DMS 273 treated with DMSO at 0.1 percent for 48 hours (cell line): ENCODE measurements at places on chromosomes 7 and 10.

GRCh38 chr10:102994531-102995295 is 76.6 kb downstream of the CNNM2 start:
- no peak for DNase-seq

GRCh38 chr7:94632338-94633013 is 23.5 kb downstream of the SGCE start:
- DNase-seq = no peak

- DNase-seq = no peak
Measured at GRCh38 chr10:95660283-95660682, 3.8 kb upstream of the ALDH18A1 start.

GRCh38 chr7:27199849-27200760 is at the start of gene HOXA13:
TSS of gene HOXA13 (minus strand) at chr7:27200091. CDS start at chr7:27200077, 14 bp downstream.
- DNase-seq = peak; percentile 35

GRCh38 chr7:41508755-41509154 is 194.1 kb downstream of the INHBA start:
- DNase-seq = no peak

DNA sequence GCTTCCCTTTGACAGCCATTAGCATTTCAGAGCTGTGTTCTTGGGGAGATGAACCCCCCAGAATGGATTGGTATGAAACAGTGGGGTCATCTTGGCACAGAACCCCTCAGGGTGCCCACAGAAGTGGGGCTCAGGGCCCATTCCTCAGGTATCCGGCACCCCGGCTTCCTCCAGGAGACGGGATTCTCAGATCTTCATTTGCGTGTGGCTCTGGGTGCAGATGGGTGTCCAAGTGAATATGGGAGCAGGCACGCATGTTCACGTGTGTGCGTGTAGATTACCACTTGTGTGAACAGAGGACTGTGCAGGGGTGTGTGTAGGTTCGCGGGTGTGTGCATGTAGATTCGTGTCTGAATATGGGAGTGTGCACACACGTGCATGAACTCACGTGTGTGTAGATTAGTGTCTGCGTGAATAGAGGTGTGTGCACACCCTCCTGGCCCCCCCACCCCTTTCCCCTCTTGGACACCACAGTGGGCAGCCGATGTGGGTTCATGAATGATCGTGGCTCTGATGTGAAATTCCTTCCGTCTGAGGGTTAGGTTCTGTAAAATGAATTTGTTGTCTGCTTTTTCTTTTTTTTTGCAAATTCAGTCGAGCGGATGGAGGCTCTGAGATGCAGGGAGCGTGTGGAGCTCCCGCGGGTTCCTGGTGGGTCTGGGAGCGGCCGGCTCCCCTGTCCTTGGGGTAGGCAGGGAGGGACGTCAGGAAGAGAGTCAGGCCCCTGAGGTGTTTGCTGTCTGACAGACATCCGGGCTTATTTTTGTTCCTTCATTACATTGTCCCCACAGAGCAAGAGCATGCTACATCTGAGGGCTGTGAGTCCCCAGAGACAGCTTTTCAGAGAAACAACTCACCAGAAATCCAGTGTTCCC is 7.4 kb downstream of the ELFN1 start:
- no peak for DNase-seq

DNA sequence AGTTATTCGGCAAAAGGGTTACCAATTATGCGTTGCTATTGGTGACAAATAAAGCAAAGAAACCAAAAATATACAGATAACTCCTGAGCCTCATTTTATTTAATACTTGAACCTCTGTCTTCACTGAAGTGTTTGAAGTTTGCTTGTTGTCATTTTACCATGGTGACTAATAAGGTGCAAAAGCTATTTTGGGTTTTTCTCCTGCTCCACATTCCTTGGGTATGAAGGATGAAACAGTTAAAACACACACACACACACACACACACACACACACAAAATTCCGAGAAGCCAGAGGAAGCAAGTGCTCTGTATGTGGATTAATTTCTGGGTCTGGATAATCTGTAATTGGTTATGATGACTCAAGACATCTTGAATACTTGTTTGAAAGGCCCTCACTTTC is 246.5 kb downstream of the COBL start:
- no peak for DNase-seq

DNA sequence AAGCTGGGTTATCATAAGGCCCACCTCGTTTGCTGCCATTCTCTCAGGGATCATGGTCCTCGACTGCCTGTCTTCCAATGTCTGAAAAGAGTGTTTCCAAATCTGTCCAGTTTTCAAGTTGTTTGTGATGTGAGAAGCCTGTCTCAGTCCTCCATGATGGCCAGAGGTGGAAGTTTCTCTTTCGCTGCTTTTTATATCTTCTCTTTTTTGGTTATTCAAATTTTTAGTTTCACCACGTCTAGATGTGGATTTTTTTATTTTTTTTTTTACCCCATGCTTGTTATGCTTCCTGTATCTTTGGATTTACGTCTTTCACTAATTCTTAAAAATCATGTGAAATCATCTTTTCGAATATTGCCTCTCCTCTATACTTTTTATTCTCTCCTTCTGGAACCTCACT is 6.1 kb upstream of the RBM33 start:
- DNase-seq = no peak

DNA sequence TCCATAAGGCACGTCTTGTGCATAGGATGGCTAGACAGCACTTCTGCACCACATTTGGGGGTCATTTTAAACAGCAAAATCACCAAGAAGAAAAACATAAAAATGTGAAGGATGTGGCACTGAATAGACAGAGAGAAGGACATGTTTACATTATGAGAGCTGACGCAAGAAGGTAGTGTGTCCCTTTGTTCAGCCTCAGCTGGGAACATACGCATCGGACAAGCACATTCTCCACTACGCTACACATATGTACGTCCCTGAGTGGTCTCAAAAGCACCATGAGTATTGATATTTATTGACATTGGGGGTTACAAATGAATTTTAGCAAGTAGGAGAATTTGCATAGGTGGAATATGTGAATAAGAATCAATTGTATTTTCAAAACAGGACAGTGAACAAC is 20.2 kb downstream of the DDC start:
- no peak for DNase-seq

DNA sequence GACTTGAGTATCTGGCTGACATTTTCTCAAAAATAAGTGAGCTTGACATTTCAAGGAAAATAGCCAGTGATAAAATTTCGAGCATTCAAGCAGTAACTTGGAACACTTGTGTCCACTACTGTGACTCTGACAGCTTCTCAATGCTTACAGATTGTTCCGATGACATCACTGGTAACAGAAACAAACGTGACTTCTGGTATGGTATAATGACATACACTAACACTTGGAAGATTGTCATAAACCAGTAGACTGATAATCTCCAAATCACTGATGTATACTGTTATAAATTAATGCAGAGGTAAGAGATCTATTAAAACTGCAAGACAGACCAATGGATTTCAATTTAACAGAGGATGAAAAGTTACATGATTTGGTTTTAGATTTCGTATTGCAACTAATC is 6.5 kb downstream of the MINDY3 start:
- DNase-seq = no peak

- DNase-seq = no peak
Measured at GRCh38 chr7:2023877-2024566, 208.7 kb downstream of the MAD1L1 start.

DNA sequence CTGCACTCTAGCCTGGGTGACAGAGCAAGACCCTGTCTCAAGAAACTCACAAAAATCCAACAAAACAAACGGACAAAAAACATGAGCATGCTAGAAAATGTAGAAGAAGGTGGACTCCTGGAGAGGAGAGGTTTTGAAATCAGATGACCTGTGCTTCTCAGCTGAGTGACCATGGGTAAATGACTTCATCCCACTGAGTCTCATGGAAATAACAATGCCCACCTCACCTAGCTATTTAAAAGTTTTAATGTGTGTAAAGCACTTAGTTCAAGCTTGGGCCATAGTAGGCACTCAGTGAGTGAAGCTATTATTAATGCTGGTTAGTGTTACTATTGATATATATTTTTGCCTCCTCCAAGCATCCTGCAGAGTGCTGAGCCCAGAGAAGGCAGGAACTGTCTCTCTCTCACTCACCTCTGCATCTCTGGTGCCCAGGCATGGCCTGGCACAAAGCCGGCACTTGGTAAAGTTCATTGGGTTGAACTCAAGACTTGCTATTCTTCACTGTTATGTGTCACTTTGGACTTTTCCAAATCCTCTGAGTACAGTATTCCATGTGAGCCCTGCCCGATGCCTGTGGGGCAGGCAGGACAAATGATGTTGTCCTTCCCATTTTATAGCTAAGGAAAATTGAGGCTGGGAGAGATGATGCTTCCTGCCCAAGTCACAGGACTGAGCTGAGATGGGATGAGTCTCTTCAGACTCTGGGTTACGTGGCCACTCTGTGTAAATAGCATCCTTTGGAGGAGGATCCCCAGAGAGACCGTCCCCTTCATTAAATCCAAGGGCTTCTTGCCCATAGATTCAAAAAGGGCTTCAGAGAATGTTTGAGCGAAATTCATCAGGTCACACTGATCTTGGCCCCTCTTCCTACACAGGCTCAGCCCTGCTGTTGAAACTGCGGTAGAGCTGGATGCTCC is 81.4 kb upstream of the EMX2 start:
- DNase-seq = no peak

- no peak for DNase-seq
Measured at GRCh38 chr10:132255489-132256344, 52.0 kb downstream of the STK32C start.

- no peak for DNase-seq
Measured at GRCh38 chr7:42770114-42770513, 141.8 kb downstream of the C7orf25 start.

- no peak for DNase-seq
Measured at GRCh38 chr7:156948361-156948760, 1.2 kb upstream of the NOM1 start.

DNA sequence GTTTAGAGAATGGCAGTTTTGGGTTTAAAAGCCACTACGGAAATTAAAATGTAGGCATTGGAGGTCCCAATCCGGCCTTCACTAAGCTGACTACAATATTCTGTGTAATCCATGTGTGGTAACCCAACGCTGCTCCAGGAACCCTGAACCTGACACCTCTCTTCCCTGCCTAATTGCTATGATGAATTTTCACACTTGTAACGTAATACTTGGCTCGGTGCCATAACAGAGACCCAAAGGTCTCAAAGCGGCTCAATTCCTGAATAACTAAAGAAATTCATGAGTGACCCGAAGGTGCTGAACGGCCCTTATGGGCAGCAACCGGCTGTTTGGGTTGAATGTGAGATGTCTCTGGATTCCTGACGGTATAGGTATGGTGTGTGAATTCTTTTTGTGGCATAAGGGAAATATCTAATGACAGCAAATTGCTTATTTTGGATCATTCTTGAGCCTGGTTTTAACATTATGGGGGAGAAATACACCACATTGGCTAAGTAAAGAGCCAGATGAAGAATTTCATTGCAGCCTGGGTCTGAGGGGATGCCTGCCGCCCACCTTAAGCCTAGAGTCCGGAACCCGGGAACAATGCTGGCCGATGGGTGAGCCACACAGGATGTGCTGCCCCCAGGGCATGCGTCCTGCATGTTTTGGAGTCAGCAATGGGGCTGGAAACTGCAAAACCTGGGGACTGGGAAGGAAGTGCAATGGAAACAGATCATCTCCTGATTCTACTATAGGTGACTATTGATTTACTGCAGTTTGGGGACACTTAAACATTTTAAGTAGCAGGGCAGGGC is 69.7 kb upstream of the FZD8 start:
- DNase-seq = peak; percentile 4

DNA sequence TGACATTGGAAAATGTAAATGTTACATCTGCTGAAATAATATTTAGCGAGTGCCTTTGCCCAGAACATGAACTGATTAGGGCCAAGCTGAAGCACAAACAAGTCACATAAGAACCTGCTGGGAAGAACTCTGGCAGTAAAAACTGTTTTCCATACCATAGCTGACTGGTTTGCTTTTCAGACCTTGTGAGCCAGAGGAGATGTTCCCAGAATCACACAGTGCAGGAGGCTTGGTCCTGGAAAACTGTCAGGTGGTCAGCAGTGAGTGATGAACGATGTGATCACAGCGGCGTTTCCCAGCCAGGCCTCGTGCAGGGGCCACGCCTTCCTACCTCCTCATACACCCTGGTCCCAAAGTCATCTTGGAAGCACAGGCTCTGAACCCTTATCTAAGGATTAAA is 164.2 kb upstream of the EEPD1 start:
- no peak for DNase-seq

DNA sequence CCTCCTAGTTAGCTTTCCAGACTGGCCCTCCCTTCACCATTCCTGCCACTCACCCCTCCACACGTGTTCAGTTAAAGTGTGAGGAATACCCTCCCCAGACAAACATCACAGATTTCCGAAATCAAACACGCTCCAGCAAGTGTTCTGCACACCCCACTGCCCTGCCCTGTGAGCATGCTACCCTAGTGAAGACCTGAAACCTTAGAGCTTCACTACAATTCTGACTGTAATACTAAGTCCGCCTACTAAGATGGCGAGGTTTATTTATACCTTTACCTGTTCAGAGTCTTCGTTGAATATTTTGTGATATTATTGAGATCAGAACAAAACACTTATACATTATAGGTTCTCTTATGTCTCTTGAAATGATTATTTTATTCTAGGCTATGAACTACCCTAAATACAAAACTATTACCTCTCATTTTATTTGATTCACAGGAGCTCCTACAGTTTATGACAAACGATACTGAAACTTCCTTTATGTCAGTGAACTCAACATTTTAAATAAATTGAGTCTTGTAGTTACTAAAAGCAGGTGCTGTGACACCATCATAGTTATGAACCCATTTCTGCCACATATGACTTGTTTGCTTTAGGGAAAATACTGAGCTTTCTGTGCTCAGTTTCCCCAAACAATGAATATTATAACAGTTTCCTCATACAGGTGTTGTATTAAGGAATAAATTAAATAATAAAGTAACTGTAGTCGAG is 8.6 kb downstream of the SCIN start:
- no peak for DNase-seq

- no peak for DNase-seq
Measured at GRCh38 chr10:49297818-49298670, 926 bp upstream of the C10orf71 start.

DNA sequence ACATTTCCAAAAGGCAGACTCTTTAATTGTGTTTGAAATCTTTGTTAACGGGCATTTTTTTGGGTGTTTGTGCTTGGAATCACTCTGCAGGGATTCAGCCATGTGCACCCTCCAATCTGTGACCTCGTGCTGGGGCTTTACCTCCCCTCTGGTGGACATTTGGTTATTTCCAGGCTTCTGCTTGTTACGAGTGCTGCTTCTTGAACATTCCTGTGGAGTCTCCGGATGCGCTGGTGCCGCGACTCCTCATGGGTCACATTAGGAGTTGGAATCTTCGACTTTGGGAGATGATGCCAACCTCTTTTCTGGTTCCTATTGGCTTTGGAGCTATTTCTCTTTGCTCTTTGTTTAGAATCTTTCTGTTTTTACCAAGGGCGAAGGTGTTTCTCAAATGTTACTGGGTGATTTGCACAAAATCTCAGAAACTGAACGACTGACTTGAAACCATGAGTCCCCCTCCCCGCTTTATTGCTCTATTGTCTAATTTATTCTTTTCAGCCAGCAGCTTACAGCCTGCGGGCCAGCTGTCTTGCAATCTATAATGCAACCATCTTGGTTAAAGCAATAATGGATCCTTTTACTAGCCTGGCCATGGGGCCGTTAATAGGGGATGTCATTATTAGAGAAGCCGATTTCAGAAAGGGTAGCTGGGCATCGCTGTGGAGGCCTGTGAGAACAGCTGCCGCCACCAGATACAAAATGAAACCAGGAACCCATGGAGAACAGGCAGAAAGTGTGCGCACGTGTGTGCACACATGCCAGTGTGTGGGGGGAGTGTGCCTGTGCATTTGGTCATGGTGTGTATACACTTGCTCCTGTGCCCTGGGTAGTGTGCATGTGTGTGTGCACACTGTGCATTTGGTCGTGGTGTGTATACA is 9.9 kb upstream of the DPYSL4 start:
- DNase-seq = no peak
